Endodermal cell (in vitro differentiated cells): ENCODE measurements at places on chromosomes 11 and 22. TPM values are rescaled to one million over a fixed set of nuclear protein-coding genes. Genes with fewer than 3 reads are reported as not detected.
A peak's percentile ranks its signal among the peaks of the same experiment; 100 is the strongest.

The FAM227A gene
- total RNA-seq = 7.7 to 14.9 TPM (median 13.1 TPM) in 3 replicates

The ALDH3B1 gene
- 0.11 to 0.19 TPM in 2 of 3 replicates, not detected in the other for total RNA-seq

The HBD gene
- total RNA-seq = not detected in 2 replicates

The KCNJ5 gene
- total RNA-seq = 0.60 to 1.9 TPM (median 0.76 TPM) in 3 replicates

The HTR3B gene
- not detected in 2 replicates for total RNA-seq

The RASSF10 gene
- 23.2 and 29.1 TPM in 2 replicates for total RNA-seq

The TSPAN18 gene
- total RNA-seq = 28.0 to 35.9 TPM (median 28.6 TPM) in 3 replicates

DNA sequence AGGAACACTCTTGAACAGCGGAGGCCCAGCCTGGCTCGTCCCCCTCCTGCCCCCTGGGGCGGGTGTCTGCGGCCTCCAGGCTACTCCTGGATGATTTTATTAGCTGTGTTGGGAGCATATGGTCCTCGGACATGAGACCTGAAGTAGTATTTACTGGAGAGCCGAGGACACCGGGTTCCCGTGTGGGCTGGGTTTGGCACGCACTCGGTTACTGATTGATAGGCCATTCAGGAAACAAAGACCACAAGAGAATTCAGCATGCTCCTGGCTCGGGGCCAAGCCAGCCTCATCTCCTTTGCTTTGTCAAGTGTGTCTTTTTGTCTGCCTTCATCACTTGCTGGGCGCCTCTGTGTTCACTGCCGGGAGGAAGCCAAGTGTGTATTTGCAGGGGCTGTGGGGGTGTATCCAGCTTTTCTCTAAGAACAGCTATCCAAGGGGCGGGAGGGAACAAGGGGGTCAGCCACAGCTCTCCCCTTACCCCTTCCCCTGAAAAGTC lies 9.7 kb downstream of the FXYD2 start:
- peak; percentile 75 for DNase-seq

GRCh38 chr11:13338427-13339069 lies 61.0 kb downstream of the BMAL1 start:
- DNase-seq = no peak

- peak; percentile 93 for DNase-seq
Observed at GRCh38 chr11:69636512-69637197, 4.3 kb upstream of the CCND1 start.

DNA sequence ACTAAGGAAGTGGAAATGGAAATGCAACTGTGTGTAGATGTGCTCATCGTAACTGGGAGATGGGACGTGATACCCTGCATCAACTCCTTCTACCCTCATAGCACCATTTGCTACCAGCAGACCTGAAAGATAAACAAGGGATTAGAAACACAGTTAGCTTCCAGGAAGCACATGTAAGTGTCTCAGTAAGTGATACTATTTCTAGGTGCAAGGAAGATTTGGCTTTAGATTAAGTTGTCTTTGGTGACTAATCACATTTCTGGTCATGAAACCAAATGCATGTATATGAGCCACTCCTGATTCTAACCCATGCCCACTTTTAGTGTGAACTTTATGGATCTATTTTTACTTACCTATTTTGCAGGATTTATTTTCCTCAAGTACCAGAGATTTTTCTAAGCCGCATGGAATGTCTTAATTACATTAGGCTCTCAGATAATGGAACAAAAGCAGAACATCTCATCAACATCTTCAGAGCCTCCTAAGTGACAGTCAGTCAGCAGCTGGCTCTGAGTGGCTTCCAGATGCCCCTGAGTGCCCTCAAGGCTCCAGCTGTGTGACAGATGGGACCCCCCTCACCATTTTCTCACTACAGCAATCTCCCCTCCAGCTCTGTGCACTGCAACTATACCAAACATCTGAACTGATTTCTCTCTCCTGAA lies 21.2 kb downstream of the SLC5A12 start:
- no peak for DNase-seq

DNA sequence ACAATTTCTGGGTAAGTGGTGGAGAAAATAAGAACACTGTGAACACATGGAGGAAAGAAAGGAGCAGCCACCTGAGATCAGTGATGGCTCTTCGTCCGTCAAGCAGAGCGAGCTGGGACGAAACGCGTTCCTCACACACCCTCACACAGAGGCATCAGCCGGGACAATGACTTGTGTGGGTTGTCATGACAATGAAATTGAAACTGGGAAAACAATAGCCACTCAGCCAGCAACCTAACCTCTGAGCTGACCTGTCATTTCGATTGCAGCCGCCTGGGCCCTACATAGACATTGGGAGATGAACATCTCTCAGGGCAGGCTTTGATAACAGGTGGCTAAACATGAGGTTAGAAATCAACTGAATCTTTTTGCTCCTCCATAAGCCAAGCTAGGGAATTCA lies 51.3 kb downstream of the TRIM29 start:
- DNase-seq = no peak

- peak; percentile 96 for DNase-seq
Observed at GRCh38 chr22:41919357-41920224, 4.7 kb upstream of the SHISA8 start.

GRCh38 chr11:88683024-88683423 lies 345.5 kb upstream of the CTSC start:
- DNase-seq = peak; percentile 60

- DNase-seq = no peak
Observed at GRCh38 chr11:71998061-71998460, 648 bp upstream of the IL18BP start.

- no peak for DNase-seq
Observed at GRCh38 chr11:114553642-114554041, 6.0 kb downstream of the NXPE1 start.

- DNase-seq = no peak
Observed at GRCh38 chr11:115134926-115135325, 369.3 kb downstream of the CADM1 start.

DNA sequence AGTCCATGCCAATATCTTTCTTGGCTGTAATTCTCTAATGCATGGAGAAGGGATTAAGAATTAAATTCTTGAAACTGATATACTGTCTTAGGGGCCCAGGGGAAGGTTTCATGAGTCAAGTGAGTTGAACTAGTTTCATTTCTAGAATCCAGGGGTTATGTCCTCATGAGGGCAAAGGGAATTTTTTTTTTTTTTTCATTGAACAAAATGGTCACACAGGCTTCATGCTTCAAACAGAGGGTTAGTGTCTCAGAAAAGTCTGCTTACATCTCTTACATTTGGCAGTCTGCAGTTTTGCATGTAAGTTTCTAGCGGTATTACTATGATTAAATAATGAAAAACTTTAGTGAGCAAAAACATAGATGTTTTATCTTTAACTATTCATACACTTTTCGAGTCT lies 32.9 kb downstream of the PPME1 start:
- DNase-seq = no peak

GRCh38 chr22:20545681-20546521 lies 38.5 kb downstream of the MED15 start:
- DNase-seq = no peak

GRCh38 chr22:25064894-25065560 lies 112.5 kb downstream of the KIAA1671 start:
- DNase-seq = no peak

DNA sequence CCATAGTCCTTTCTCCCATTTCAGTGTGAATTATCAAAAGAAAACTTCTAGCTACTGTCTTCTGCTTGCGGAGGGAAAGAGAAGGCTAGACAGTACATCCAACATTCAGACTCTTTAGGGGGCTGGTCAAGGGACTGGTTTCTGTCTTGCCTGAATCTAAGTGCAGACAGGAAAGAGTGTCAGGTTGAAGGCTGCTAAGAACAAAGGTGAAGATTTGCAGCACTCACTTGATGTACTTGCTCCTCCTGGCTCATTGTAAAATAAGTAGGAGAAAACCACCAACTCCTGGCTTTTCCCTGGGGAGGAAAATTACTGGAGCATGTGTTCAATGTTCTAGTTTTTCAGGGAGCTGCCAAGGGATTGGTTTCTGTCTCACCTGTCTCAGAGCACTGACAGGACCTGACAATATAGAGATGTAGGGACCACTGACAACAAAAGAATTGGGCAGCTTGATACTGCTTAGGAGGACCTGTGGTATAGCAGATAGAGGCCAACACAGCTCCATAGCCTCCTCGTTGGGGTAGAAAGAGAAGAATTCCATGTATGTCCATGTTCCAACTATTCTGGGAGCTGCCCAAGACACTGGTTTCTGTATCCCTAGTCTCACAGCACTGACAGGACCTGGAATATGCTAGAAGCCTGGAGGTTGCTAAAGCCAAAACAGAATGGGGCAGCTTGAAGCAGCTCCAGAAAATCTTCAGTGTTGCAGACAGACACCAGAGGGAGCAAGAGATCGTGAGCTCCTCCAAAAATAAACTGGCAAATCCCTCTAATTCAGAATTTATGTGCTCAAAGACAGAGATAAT lies 39.7 kb upstream of the MMP12 start:
- peak; percentile 81 for DNase-seq

DNA sequence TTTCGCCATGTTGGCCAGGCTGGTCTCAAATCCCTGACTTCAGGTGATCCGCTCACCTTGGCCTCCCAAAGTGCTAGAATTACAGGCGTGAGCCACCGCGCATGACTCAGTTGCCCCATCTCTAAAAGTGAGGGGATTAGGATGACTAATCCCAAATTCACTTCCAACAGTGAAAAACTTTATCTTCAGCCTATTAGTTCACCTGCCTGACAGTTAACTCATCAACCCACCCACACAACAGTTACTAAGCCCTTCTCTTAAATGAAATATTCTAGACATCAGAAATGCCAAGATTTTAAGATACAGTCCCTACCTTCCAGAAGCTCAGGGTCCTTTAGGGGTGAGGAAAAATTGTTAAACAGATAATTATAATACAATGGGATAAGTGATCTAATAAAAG lies 2.0 kb upstream of the ANKRD42 start:
- DNase-seq = no peak

- DNase-seq = no peak
Observed at GRCh38 chr11:37914859-37915258, 1316.8 kb upstream of the RAG2 start.

GRCh38 chr22:40256516-40256915 lies 78.8 kb downstream of the TNRC6B start:
- no peak for DNase-seq

DNA sequence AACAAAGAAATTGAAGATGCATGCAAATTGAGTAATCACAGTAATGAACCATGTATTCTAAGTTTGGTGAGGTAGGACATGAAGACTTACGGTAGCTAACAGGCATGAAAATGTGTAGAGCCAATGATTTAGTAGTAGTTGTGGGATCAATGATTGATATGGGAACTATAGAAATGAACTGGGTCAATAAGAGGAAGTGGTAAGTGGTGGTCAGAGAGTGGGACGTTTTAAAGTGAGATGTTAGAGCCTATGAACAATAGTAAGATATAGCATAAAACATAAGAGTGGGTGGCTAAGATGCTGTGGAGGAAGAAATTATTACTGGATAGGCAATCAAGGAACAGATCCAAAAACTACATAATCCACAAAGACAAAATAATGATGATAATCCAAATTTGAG lies 45.0 kb downstream of the DLG2 start:
- no peak for DNase-seq

DNA sequence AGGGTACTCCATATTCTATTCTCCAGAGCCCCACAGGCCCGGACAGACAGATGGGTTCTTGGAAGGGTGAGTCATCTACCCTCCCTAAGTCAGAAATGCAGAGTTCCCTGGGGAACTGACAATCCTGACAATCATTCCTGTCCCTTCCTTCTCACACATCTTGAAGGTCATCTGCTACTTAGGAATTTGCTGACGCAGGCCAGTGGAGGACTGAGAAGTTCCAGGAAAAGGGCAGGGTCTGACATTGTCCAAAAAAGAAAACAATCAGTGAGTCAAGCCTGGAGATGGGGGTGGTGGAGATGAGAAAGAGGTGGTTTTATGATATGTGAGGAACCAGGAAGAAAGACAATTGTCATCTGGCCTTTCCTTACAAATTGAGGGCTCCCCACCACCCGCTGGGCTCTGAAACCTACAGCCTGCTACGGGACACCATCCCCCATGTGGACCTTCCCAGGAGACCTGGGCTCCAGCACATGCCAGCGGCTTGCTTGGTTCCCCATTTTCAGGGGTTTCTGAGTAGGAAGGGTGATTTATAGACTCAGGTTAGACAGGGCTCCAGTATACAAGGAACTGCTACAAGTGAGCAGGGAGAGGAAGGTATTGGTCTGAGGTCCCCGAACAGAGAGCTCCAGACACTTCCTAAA lies 12.9 kb downstream of the CD59 start:
- peak; percentile 63 for DNase-seq

- no peak for DNase-seq
Observed at GRCh38 chr22:35329114-35329847, 29.6 kb downstream of the TOM1 start.

DNA sequence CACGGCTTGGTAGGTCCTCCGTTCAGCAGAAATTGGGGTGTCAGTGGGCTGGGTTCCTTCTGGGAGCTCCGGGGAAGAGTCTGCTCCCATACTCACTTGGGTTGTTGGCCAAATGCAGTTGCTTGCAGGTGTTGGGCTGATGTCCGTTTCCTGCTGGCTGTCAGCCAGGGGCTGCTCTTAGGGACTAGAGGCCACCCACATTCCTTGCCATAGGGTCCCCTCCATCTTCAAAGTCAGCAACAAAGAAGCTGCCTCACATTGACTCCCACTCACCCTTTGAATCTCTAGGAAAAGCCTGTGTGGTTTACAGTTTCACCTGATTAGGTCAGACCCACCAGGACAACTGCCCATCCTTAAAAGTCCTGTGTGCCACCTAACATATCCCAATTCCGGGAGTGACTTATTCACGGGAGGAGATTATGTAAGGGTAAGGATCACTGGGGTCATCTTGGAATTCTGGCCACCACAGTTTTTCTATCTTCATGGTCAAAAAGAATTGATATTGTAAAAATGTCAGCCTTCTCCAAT lies 43.0 kb downstream of the TPCN2 start:
- DNase-seq = no peak

DNA sequence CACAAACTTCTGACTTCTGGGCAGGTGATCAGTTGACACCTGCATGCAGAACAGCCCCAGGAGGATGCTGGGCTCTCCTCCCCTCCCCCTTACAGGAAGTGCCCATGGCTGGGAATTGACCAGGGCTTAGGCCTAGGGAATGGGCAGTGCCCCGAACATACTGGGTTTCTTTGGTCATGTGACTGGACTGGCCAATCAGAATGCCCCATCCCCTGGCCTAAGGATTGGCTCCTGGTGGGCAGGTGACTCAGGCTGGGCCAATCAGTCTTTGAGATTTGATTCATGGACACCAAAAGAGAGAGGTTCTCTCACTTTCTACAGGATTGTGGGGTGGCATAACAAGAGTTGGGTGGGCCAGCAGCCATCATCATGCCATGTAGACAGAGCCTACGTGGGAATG lies 37.1 kb downstream of the MCM5 start:
- DNase-seq = peak; percentile 90

DNA sequence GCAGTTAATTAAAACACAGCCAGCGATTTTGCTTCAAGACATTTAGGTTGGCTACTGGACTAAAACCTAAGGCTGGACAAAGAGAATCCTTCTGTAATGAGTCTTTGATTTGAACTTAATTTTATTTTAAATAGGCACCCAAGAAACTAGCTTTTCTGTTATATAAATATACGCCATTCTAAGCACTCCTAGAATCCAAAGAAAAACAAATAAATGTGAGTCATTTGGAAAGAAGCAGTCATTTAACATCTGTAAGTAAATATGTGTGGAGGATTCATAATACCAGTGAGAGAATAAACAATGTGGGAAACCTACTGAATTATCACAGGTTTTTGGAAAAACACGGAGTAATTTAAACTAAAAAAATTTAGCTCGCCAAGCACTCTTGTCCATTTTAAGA lies 1.2 kb upstream of the TECTA start:
- no peak for DNase-seq
